CD4-positive, alpha-beta memory T cell (primary cell): ENCODE measurements at places on chromosomes 7 and 10. TPM values are rescaled to one million over a fixed set of nuclear protein-coding genes. Genes with fewer than 3 reads are reported as not detected.
A peak's percentile ranks its signal among the peaks of the same experiment; 100 is the strongest.

DNA sequence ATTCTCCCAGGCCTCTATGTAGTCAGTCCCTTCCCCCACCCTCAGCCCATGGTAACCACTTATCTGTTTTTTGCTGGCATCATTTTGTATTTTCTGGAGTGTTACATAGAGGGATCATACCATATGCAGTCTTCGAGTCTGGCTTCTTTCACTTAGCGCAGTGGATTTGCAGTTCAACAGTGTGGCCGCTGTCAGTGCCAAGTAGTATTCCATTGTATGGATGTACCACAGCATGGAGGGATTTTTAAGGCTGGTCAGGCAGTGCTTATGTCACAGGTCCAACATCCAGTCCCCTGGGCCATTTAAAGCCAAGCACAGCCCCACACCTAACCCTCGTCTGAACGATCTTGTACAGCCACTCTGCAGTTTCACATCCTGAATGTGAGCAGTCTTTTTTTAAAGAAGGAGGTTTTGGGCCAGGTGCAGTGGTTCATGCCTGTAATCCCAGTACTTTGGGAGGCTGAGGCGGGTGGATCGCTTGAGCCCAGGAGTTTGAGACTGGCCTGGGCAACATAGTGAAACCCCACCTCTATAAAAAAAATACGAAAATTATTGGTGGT is 121.8 kb downstream of the CUX1 start:
- no peak overlapping the region for H3K27ac ChIP-seq
- no peaks in the 10 kb centered on the region for H3K4me1 ChIP-seq
- H3K4me3 ChIP-seq, result no peak overlapping the region
- no peak for DNase-seq
- H3K36me3 ChIP-seq, result no peaks in the 10 kb centered on the region

GRCh38 chr7:103382032-103382402 is 34.6 kb downstream of the PSMC2 start:
- no peak for DNase-seq
- no peak overlapping the region for H3K27ac ChIP-seq
- H3K4me1 ChIP-seq, result no peaks in the 10 kb centered on the region
- H3K36me3 ChIP-seq, result no peaks in the 10 kb centered on the region
- no peaks in the 10 kb centered on the region for H3K27me3 ChIP-seq
- H3K4me3 ChIP-seq, result no peak overlapping the region

Gene NEUROD6
- not detected for total RNA-seq

- no peaks in the 10 kb centered on the region for H3K27me3 ChIP-seq
- no peak overlapping the region for H3K4me3 ChIP-seq
- no peak overlapping the region for H3K27ac ChIP-seq
- H3K36me3 ChIP-seq, result no peaks in the 10 kb centered on the region
Observed at GRCh38 chr7:69217516-69218350, 380.5 kb upstream of the AUTS2 start.

Gene C10orf90
- not detected for total RNA-seq

GRCh38 chr10:118034791-118035261 is 11.9 kb downstream of the RAB11FIP2 start:
- no peaks in the 10 kb centered on the region for H3K36me3 ChIP-seq
- DNase-seq, result no peak
- H3K4me1 ChIP-seq, result peaks cover 19% of the 10 kb centered on the region
- H3K27me3 ChIP-seq, result no peaks in the 10 kb centered on the region
- H3K27ac ChIP-seq, result no peak overlapping the region
- H3K4me3 ChIP-seq, result no peak overlapping the region

DNA sequence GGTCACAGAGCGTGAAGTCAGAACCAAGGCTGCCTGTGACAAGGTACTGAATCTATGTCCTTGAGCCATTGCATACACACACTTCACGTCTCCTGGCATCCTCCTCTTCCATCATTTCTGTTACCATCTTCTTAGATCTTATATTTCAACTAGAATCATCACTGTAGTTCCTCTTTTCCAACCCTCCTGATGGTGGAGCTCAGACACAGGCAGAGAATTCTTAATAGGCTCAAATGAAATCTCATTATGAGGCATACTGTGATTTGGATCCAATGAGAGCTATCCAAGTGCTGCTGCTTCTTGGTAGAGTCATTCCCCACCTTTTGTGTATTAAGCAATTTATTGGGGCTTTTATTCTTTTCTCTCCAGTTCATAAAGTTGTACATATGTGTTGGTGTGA is 113.2 kb downstream of the CALCR start:
- no peaks in the 10 kb centered on the region for H3K36me3 ChIP-seq
- no peak overlapping the region for H3K4me3 ChIP-seq
- H3K27me3 ChIP-seq, result no peaks in the 10 kb centered on the region
- H3K4me1 ChIP-seq, result no peaks in the 10 kb centered on the region

GRCh38 chr7:114085313-114085591 is 166.4 kb upstream of the PPP1R3A start:
- peak overlapping the region; percentile 52 for H3K4me3 ChIP-seq
- no peak overlapping the region for H3K27ac ChIP-seq
- no peaks in the 10 kb centered on the region for H3K36me3 ChIP-seq
- DNase-seq, result no peak

Gene AKR1C4
- total RNA-seq, result not detected

Gene AUTS2
- 32.1 TPM for total RNA-seq

- H3K4me3 ChIP-seq, result no peak overlapping the region
- no peaks in the 10 kb centered on the region for H3K36me3 ChIP-seq
- no peak overlapping the region for H3K27ac ChIP-seq
Observed at GRCh38 chr7:142501434-142501833, 243.6 kb upstream of the PRSS58 start.

Gene NCF1
- 6.8 TPM for total RNA-seq

DNA sequence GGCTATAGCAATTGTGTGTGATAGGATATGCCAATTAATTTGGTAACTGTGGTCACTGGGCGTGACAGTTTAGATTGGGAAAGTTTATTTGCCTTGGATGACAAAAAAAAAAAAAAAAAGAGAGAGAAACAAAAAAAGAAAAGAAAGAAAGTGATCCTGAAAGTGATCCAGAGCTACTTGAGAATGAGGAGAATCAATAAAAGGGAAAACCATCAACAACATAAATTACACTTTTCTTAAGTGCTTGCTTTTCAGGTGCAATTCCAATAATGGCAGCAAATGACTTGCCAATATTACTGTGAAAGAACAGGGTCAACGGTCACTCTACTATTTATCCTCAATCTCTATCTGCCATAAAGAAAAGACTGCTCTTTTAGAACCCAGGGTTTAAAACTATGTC is 191.8 kb upstream of the SEMA3C start:
- H3K36me3 ChIP-seq, result no peaks in the 10 kb centered on the region
- no peak overlapping the region for H3K27ac ChIP-seq
- no peaks in the 10 kb centered on the region for H3K27me3 ChIP-seq
- no peak for DNase-seq

- no peaks in the 10 kb centered on the region for H3K27me3 ChIP-seq
- H3K4me1 ChIP-seq, result no peaks in the 10 kb centered on the region
- H3K36me3 ChIP-seq, result peaks cover 60% of the 10 kb centered on the region
- DNase-seq, result no peak
- no peak overlapping the region for H3K4me3 ChIP-seq
Observed at GRCh38 chr7:155778349-155778748, 33.9 kb downstream of the SHH start.

GRCh38 chr10:8088504-8088903 is 34.0 kb downstream of the GATA3 start:
- no peak overlapping the region for H3K4me3 ChIP-seq
- H3K36me3 ChIP-seq, result no peaks in the 10 kb centered on the region
- H3K4me1 ChIP-seq, result peaks cover 20% of the 10 kb centered on the region

Gene PTPN20
- total RNA-seq, result 1.9 TPM

GRCh38 chr10:120643351-120643750 is 186.3 kb downstream of the PLPP4 start:
- H3K4me1 ChIP-seq, result no peaks in the 10 kb centered on the region
- no peak overlapping the region for H3K4me3 ChIP-seq
- H3K36me3 ChIP-seq, result no peaks in the 10 kb centered on the region
- DNase-seq, result no peak

- no peak for DNase-seq
- no peak overlapping the region for H3K27ac ChIP-seq
- no peak overlapping the region for H3K4me3 ChIP-seq
- peaks cover 15% of the 10 kb centered on the region for H3K4me1 ChIP-seq
- peaks cover 12% of the 10 kb centered on the region for H3K36me3 ChIP-seq
Observed at GRCh38 chr10:73731588-73732375, 12.4 kb upstream of the SEC24C start.

DNA sequence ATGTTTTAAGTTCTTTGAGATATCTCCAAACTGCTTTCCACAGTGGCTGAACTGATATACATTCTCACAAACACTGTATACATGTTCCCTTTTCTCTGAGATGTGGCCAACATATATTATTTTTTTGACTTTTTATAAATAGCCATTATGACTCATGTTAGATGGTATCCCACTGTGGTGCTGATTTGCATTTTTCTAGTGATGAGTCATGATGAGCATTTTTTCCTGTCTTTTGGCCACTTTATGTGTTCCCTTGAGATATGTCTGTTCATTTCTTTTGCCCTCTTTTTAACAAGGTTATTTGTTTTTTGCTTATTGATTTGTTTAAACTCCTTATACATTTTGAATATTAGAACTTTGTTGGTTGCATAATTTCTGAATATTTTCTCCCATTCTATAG is 1055.1 kb downstream of the NXPH1 start:
- no peaks in the 10 kb centered on the region for H3K27me3 ChIP-seq
- no peak for DNase-seq
- H3K36me3 ChIP-seq, result no peaks in the 10 kb centered on the region

DNA sequence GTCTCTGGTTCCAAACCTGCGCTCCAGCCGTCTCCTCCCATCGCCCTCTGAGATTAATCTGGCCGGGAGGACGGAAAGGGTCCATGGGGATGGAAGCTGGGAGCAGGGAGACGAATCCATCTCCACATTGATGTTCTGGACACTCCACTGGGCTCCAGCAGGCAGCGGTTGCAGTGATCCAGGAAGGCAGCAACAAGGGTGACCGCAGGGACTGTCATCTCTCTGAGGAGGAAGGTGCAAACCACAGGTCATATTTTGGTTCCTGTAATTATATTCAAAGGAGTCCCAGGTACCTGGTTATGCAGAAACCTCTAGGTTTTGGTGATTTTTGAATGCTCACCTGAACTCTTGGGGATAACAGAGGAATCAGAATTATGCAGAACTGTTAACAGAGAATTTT is 54.8 kb downstream of the EVX1 start:
- no peaks in the 10 kb centered on the region for H3K27me3 ChIP-seq
- no peaks in the 10 kb centered on the region for H3K4me1 ChIP-seq
- no peak overlapping the region for H3K27ac ChIP-seq
- H3K36me3 ChIP-seq, result no peaks in the 10 kb centered on the region

DNA sequence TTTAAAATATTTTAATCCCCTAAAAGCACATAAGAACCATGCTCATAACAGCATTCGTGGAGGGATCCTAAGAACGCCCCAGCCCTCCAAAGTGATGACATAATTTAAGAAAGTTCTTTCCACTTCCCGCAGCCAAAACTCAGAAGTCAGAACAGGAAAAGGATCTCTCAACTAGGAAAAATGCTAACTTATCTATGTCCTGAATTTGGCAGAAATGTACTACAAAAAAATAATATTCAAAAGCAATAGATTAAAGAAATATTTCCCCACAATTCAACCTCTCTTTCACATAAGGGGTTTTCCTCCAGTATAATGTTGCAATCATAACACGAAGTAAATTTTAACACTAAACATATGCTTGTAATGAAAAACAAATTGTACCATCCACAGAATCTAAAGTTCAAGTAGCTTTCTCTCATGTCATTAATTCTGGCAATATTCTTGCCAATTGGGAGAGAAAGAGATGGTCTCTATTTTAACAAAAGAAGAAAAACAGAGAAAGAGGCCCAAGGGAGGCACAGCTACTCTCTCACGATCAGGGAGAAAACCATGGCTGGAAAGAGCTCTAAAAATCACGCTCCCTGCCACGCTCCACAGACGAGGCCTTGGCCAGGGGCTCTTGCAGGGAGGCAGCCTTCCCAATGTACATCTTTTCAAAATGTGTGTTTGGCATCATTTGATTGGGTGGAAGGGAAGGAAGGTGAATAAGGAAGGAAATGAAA is 22.9 kb downstream of the ASB13 start:
- H3K27me3 ChIP-seq, result no peaks in the 10 kb centered on the region
- peaks cover 8% of the 10 kb centered on the region for H3K36me3 ChIP-seq
- H3K4me3 ChIP-seq, result no peak overlapping the region
- H3K27ac ChIP-seq, result no peak overlapping the region
- H3K4me1 ChIP-seq, result no peaks in the 10 kb centered on the region

Gene TNS3
- 3.2 TPM for total RNA-seq

GRCh38 chr7:86942995-86943394 is 116.5 kb downstream of the ELAPOR2 start:
- no peaks in the 10 kb centered on the region for H3K4me1 ChIP-seq
- H3K27me3 ChIP-seq, result no peaks in the 10 kb centered on the region
- H3K4me3 ChIP-seq, result no peak overlapping the region
- no peaks in the 10 kb centered on the region for H3K36me3 ChIP-seq
- no peak for DNase-seq

DNA sequence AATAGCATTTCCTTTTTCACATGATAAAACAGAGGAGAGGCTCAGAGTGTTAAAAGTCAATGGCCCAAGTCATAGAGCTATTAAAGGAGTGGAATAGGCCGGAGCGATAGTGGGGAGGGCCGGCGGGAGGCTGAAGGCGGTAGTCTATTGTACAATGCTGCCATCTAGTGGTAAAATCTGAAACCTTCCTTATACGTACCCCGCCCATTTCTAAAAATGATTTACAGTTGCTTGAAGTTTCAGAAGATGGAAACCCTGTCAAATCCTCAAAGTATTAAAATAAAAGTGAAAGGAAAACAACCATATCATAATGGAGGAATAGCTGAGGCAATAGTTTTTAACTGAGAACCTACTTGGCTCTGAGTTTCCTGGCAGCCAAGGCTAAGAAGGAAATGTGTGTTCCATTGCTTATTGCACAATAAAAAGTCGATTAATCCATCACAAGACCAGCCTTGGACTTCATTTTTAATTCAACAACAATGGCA is 209.1 kb downstream of the CCSER2 start:
- H3K36me3 ChIP-seq, result no peaks in the 10 kb centered on the region
- peaks cover 7% of the 10 kb centered on the region for H3K4me1 ChIP-seq
- no peak overlapping the region for H3K4me3 ChIP-seq
- H3K27ac ChIP-seq, result no peak overlapping the region
- H3K27me3 ChIP-seq, result no peaks in the 10 kb centered on the region

GRCh38 chr7:139875821-139876241 is 46.8 kb downstream of the TBXAS1 start:
- no peaks in the 10 kb centered on the region for H3K4me1 ChIP-seq
- no peaks in the 10 kb centered on the region for H3K36me3 ChIP-seq
- H3K27me3 ChIP-seq, result no peaks in the 10 kb centered on the region
- H3K27ac ChIP-seq, result no peak overlapping the region

Gene ZNF438
- total RNA-seq, result 4.1 TPM

DNA sequence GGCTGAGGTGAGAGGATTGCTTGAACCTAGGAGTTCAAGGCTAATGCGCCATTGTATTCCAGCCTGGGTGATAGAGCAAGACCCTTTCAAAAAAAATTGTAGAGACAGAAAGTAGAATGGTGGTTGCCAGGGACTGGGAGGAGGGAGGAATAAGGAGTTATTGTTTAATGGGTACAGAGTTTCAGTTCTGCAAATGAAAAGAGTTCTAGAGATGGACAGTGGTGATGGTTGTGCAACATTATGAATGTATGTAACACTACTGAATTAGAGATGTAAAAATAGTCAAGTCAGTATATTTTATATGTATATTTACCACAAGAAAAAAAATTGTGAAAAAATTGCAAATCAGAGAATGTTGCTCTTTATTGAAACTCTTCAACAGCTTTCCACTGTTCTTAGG is 266.5 kb upstream of the NPY start:
- H3K27ac ChIP-seq, result no peak overlapping the region
- H3K27me3 ChIP-seq, result no peaks in the 10 kb centered on the region
- H3K36me3 ChIP-seq, result no peaks in the 10 kb centered on the region
- H3K4me1 ChIP-seq, result no peaks in the 10 kb centered on the region

GRCh38 chr7:125241548-125241947 is 311.9 kb upstream of the POT1 start:
- no peak for DNase-seq
- no peaks in the 10 kb centered on the region for H3K27me3 ChIP-seq
- no peaks in the 10 kb centered on the region for H3K4me1 ChIP-seq
- H3K36me3 ChIP-seq, result no peaks in the 10 kb centered on the region
